Cortex of kidney (tissue), 1 donor: ENCODE measurements at places on chromosomes 12 and 14.

DNA sequence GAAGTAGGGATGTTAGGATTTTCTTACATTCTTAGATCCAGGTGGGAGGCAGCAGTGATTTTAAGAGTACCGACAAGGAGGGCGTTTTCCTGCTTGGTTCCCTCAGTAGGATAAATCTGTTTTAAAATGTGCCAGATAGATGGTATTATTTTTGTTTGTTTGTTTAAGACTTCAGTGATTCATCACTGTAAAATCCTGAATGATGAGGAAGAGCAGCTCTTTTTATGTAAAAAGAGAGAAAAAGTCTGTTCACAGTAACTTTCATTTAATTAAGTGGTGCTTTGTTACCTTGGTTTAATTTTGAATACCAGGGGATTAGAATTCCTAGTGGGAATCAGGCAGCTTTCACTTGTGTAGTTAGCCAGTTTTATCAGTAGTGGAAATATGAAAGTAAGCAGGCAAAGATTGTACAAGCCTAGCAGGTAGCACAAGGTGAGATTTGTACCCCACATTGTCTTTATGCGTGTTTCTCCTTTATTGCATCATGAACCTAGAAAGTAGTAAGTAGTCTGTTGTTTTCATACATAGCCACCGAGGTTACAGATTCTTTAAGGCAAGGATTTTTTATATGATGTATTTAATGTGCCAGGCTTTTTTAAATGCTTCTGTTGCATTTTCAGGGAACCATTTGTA is 349.6 kb downstream of the CCDC91 start:
- DNase-seq, result no peak

GRCh38 chr12:112996501-112996900 is 18.2 kb downstream of the OAS2 start:
- DNase-seq, result no peak

- DNase-seq, result no peak
These were observed 81.6 kb downstream of the ITPK1 start for GRCh38 chr14:93033983-93034670.

DNA sequence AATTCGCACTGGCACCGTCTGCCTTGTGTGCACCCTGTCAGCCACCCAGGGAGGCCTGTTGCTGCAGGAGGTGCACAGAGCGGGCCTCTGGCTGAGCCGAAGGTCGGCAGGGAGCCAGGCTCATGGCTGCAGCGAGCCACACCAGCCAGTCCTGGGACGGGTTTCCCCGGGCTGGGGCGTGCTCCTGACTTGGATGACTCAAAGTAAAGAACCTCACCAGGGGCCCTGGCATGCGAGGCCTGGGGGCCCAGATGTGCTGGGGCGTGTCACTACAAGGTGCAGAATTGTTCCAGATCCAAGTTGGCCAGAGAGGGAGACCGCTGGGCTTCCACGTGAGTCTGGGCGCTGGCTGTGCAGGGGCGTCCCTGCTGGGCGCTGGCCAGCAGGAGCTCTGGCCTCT is 34.5 kb downstream of the FBRSL1 start:
- no peak for DNase-seq

GRCh38 chr14:51092965-51093364 is 1.9 kb downstream of the TRIM9 start:
- DNase-seq, result no peak
